ENCODE measurements at places on chromosomes 3 and 15.
A peak's percentile ranks its signal among the peaks of the same experiment; 100 is the strongest.

- no peak for DNase-seq
These were observed 7.9 kb upstream of the BCL2A1 start for GRCh38 chr15:79978655-79979514.

- DNase-seq = no peak
These were observed 340.9 kb upstream of the TBL1XR1 start for GRCh38 chr3:177538048-177538749.

DNA sequence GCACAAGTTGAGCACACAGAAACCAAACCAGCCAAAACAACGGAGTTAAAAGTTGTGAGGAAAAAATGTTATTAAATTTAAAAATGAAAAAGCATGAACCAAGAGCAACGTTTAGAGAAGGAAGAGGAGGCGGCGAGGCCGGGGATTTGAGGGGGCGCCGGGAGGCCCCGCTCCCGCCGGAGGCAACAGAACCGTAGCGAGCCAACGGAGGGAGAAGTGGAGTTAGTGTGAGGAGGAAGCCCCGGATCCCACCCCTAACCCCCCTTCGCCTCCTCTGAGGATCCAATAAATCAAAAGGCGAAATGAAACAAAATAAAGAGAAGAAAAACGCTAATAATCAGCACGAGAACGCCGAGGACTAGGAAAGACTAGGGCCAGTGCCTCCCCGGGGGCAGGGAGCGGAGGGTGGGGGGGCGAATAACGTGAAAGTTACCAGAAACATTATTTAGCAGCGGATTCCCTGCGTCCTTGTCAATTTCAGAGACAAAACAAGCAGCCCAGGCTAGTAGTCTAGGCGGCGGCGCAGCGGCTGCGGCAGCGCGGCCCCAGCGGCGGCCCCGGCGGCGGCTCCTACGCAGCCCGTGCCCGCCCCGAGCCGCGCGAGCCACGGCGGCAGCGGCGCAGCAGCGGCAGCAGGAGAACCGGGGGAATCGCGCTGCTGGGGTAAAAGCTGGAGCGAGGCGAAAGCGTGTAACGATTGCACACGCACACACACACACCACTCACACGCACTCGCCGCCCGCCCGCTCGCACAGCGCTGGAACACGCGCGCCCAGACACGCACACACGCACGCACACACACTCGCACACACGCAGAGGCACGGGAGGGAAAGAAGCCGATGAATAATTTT, 1.7 kb downstream of the MEIS2 start:
- peak; percentile 46 for DNase-seq

GRCh38 chr3:100274361-100274760, 13.6 kb downstream of the TBC1D23 start:
- no peak for DNase-seq

GRCh38 chr15:98548139-98548971, 100.0 kb upstream of the IGF1R start:
- no peak for DNase-seq

- no peak for DNase-seq
These were observed 72.2 kb downstream of the DLG1 start for GRCh38 chr3:197226179-197226578.

- no peak for DNase-seq
These were observed 147.8 kb downstream of the SLCO3A1 start for GRCh38 chr15:92001307-92001706.

Measured in PC-3 (cell line).